Testis (tissue), 5 donors: ENCODE measurements at places on chromosomes 7 and 10.

DNA sequence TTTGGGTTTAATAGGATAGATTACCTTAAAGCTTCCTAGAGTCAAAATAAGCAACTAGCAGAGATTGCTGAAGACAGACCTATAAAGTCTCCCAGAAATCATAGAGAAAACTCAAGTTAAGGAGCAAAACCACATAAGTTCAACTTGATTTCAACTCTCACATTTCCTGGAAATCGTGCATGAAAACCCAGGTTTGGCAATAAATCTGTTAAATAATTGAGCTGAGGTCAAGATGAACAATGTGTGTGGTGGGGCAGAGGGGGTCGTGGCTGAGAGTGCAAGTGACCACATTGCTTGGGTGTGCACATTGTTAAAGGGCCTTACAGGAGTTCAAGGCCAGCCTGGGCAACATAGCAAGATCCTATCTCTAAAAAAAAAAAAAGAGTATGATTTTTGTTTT, 636.5 kb downstream of the GALNT17 start:
- H3K27me3 ChIP-seq, result no peaks in the 10 kb centered on the region
- peaks cover 3% of the 10 kb centered on the region for H3K4me1 ChIP-seq
- no peak overlapping the region for H3K27ac ChIP-seq

- DNase-seq, result peak; percentile 87
- H3K27ac ChIP-seq, result no peak overlapping the region
- H3K27me3 ChIP-seq, result no peaks in the 10 kb centered on the region
- H3K4me1 ChIP-seq, result peaks cover 7% of the 10 kb centered on the region
- H3K4me3 ChIP-seq, result no peak overlapping the region
Measured at GRCh38 chr7:1065585-1066241, 21.4 kb downstream of the GPR146 start.

GRCh38 chr7:76022026-76022780, 25.6 kb downstream of the STYXL1 start:
- H3K36me3 ChIP-seq, result no peaks in the 10 kb centered on the region
- H3K27ac ChIP-seq, result no peak overlapping the region
- DNase-seq, result no peak
- H3K4me1 ChIP-seq, result no peaks in the 10 kb centered on the region
- H3K4me3 ChIP-seq, result no peak overlapping the region

- DNase-seq, result no peak
- no peak overlapping the region for H3K4me3 ChIP-seq
- no peaks in the 10 kb centered on the region for H3K27me3 ChIP-seq
- no peaks in the 10 kb centered on the region for H3K4me1 ChIP-seq
Measured at GRCh38 chr10:100339236-100339635, 7.8 kb upstream of the SCD start.

- DNase-seq, result no peak
- no peaks in the 10 kb centered on the region for H3K27me3 ChIP-seq
- H3K27ac ChIP-seq, result no peak overlapping the region
- H3K4me1 ChIP-seq, result peaks cover 4% of the 10 kb centered on the region
- no peak overlapping the region for H3K4me3 ChIP-seq
Measured at GRCh38 chr10:11679946-11680345, 62.2 kb upstream of the ECHDC3 start.

- H3K4me3 ChIP-seq, result no peak overlapping the region
- no peaks in the 10 kb centered on the region for H3K36me3 ChIP-seq
- no peak for DNase-seq
- H3K27me3 ChIP-seq, result no peaks in the 10 kb centered on the region
- no peak overlapping the region for H3K27ac ChIP-seq
Measured at GRCh38 chr7:49878089-49878488, 104.7 kb downstream of the VWC2 start.

- H3K36me3 ChIP-seq, result no peaks in the 10 kb centered on the region
- DNase-seq, result peak; percentile 12
- H3K27me3 ChIP-seq, result no peaks in the 10 kb centered on the region
- no peak overlapping the region for H3K27ac ChIP-seq
Measured at GRCh38 chr7:157679607-157680006, 342.8 kb downstream of the DNAJB6 start.

DNA sequence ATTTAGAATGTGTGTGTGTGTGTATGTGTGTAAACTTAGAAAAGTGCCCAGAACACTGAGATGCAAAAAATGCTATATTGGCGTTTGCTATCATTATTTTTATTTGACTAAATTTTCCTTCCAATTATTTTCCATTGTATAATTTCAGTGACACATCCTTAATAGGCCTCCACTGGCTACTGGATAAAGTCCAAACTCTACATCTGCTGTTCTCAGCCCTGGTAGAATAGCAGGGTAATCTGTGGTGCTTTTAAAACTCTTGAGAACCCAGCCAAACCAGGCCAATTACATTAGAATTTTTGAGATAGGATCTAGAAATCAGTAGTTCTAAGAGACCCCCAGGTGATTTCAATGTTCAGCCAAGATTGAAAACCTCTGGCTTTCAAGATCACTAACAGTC, 66.4 kb downstream of the ZNF503 start:
- H3K4me3 ChIP-seq, result no peak overlapping the region
- H3K4me1 ChIP-seq, result no peaks in the 10 kb centered on the region
- no peaks in the 10 kb centered on the region for H3K27me3 ChIP-seq
- H3K27ac ChIP-seq, result no peak overlapping the region
- H3K36me3 ChIP-seq, result no peaks in the 10 kb centered on the region

DNA sequence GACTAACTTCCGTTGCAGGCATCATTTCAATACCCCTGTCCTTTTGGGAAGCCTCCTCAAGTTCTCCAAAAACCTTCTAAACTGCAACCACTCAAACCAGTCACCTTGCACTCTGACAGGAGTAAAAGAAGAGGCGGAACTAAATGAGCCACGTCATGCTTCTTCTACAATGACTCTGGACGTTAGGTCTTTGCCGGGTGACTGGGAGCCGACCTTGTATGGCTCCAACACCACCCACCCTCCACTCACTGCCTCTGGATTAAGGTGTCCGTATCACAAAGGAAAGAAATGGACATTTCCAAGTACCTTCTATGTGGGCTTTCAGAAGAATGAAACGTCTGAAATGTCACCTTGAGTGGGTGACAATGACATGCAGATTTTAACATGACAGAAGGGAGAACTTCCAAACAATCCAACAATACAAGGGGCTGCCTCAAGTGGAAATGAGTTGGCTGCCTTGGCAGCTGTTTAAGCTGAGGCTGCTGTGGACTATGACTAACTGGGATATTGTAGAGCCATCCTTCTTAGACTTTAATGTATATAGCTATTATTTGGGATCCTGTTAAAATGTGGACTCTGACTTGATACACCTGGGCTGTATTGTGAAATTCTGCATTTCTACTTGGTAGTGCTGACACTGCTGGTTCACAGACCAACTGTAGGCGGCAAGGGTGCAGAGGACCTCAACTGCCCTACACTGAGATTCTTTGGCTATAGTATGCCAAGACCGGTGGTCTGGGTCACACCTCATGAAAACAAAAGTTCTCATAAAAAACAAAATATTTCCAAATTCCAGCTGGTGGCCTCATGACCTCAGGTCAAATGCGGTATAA, 33.8 kb upstream of the PDLIM1 start:
- no peak overlapping the region for H3K4me3 ChIP-seq
- H3K4me1 ChIP-seq, result no peaks in the 10 kb centered on the region
- no peak overlapping the region for H3K27ac ChIP-seq
- DNase-seq, result no peak

GRCh38 chr7:8442814-8443304, 9.4 kb downstream of the NXPH1 start:
- H3K36me3 ChIP-seq, result no peaks in the 10 kb centered on the region
- H3K4me1 ChIP-seq, result no peaks in the 10 kb centered on the region
- no peak overlapping the region for H3K27ac ChIP-seq
